Activated CD8-positive, alpha-beta memory T cell treated with anti-CD3 and anti-CD28 coated beads for 48 hours (primary cell): ENCODE measurements at places on chromosomes 16 and 17.

GRCh38 chr16:4746215-4746614 lies 11.9 kb downstream of the DNAAF8 start:
- DNase-seq = no peak

GRCh38 chr16:73054813-73055482 lies 7.0 kb upstream of the ZFHX3 start:
- no peak for DNase-seq

GRCh38 chr16:1713331-1713730 lies 7.3 kb downstream of the MAPK8IP3 start:
- DNase-seq = no peak

- no peak for DNase-seq
These were observed 54.5 kb upstream of the ADORA2B start for GRCh38 chr17:15890279-15890892.

DNA sequence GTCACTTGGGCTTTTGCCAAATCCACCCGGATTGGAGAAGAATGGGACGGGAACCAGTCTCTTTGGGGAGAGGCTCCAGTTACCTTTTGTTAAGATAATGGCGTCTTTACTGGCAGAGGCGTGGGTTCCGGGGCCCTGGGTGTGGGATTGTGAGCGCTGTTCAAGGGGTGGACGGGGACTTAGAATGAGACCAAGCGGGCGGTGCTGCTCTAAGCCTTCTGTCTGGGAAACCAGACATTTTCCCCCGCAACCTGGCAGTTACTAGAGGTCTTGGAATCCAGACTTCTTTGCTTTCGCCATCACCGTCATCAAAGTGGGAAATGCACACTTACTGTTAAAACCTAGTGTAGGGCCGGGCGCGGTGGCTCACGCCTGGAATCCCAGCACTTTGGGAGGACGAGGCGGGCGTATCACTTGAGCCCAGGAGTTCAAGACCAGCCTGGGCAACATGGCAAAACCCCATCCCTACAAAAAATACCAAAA lies 706 bp downstream of the TEN1 start:
- no peak for DNase-seq

- DNase-seq = no peak
These were observed 7.8 kb downstream of the LPO start for GRCh38 chr17:58246104-58246740.

GRCh38 chr17:70190959-70191805 lies 21.9 kb downstream of the KCNJ2 start:
- DNase-seq = no peak

DNA sequence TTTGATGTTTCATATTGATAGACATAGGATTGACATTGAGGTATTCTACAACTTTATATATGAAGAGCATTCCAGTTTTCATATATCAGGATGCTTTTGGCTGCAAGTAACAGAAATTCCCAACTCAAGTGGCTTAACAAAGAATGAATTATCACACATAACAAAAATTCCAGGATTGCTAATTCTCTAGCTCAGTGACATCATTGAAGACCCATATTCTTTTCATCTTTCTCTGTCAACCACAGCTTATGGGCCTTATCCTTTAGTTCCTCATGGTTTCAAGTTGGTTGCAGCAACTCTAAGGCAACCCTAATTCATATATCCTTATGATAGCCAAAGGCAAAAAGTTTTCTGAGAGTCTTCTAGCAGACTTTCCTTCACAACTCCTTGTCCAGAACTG lies 91.5 kb upstream of the HAS3 start:
- no peak for DNase-seq

DNA sequence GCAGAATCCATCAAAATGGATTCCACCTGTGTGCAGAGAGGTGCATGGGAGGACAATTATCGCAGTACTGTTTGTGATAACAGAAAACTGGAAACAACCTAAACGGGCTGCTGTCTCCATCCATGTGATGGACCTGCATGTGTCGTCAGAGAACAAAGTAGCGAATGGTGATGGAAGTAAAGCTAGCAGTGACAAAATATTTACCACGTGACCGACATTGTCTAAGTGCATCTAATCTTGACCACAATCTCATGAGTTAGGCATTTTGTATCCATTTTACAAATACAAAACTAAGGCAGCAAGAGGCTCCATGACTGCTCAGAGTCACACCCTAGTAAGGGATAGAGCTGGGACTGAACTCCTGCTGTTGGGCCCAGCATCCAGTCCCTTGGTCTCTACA lies 187.3 kb downstream of the LGALS9B start:
- DNase-seq = no peak

GRCh38 chr17:35998756-35999155 lies 2.6 kb downstream of the CCL15 start:
- DNase-seq = no peak

- DNase-seq = no peak
These were observed 13.6 kb upstream of the WFDC1 start for GRCh38 chr16:84281074-84281473.

DNA sequence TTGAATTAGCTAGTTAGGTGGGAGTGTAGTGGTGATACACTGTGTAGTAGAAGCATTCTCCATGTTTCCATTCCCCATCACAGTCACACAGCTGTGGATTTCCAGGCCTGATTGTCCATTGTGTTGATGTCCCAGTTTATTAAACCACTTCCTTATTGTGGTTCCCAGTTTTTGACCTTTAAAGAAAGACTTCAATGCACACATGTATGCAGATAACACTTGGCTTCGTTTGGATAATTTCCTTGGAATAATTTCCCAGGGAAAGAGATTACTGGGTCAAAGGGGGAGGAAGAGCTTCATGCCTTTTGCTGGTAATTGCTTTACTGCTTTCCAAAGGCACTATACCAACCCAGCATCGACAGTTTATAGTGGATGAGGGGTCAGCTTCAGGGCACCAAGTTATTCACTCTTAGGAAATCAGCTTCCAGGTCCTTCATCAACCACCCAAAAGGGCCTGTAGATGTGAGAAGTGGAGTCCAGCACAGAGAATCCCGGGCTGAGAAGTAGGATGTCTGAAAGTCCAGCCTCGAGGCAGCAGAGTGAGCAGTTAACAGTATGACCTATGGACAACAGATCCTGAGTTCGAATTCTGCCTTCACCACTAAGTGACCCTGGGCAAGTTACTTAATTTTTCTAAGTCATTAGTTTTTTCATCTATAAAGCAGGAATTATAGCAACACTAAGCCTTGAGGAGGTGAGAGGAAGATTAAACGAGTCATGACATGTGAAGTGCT lies 31.3 kb upstream of the TNS4 start:
- DNase-seq = no peak

GRCh38 chr17:34579979-34580684 lies 750 bp downstream of the TMEM132E start:
- DNase-seq = no peak
